ENCODE measurements at places on chromosomes 3 and 15. TPM values are rescaled to one million over a fixed set of nuclear protein-coding genes. Genes with fewer than 3 reads are reported as not detected.

DNA sequence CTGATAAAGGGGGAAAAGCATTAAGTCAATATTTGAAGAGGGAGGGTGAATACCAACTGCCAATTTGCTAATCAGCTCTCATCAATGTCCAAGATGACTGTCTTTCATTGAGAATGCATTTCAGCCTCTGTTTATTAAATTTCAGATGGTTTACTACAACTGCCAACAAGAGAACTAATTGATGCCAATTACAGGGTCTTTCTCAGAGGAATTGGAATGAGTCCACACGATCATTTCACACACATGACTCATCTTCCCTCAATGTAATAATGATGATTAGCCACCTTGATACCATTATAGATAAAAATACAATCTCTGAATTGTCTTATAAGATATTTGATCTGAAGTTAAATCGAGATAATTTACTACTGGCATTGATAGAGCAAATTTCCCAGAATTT lies 1274.4 kb downstream of the ROBO2 start:
- DNase-seq, result no peak
- H3K36me3 ChIP-seq, result no peaks in the 10 kb centered on the region
- H3K27ac ChIP-seq, result no peak overlapping the region
- H3K27me3 ChIP-seq, result no peaks in the 10 kb centered on the region

- H3K4me3 ChIP-seq, result no peak overlapping the region
- no peak overlapping the region for H3K27ac ChIP-seq
- no peaks in the 10 kb centered on the region for H3K27me3 ChIP-seq
- H3K4me1 ChIP-seq, result peaks cover 25% of the 10 kb centered on the region
- no peak for DNase-seq
Measured at GRCh38 chr3:114323546-114324254, 29.9 kb downstream of the TIGIT start.

DNA sequence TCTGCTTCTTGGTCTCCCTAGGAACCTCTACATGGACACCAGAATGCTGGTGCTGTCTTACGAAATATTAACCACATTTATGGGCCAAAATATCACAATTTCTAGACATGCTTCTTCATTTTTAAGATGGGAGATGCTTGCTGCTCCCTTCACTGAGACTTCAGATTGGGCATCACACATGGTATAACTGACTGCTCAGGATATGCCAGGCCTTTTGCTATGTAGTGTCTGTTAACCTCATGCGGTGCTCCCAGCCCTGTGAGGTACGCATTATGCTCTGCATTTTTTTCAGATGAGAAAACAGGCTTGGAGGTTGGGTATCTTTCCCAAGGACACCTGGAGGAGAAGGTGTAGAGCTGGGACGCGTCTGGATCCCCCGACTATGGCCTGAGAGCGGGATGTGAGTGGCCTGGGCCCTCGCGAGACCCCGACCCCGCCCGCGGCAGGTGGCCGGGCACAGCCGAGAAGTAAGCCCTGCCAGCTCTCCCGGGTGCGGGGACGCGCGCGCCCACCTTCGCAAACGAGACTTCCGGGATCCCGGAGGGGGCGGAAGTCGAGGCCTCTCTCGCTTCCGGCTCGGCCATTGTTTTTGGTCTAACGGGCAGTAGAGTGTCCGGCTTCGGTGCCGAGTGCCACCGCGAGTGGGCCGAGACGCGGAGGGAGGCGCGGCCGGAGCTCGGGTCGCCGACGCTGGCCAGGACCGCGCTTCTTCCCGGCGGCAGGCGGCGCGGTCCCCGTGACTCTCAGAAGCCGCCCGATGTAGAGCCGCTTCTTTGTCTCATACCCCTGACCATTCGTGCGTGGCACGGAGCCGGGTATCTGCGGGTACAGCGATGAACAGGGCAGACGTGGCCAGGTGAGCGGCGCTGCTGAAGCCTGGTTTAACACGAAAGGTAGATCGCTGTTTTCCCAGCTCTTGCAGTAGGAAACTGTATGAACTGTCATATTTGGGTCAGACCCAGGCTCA lies at the start of gene ZKSCAN7:
ZKSCAN7 (plus strand) TSS at position 568 of the 967 bp plus-strand sequence. CDS start 1,855 bp downstream, outside the sequence.
- DNase-seq, result peak; percentile 14
- peaks cover 36% of the 10 kb centered on the region for H3K27me3 ChIP-seq
- no peak within 1 kb of the TSS for H3K4me3 ChIP-seq
- no peaks in the 10 kb centered on the region for H3K36me3 ChIP-seq
- no peak within 1 kb of the TSS for H3K27ac ChIP-seq
- H3K4me1 ChIP-seq, result no peaks in the 10 kb centered on the region

GRCh38 chr3:120348065-120348990 lies 826 bp downstream of the LRRC58 start:
- H3K27ac ChIP-seq, result peak overlapping the region; percentile 60
- H3K4me1 ChIP-seq, result peaks cover 25% of the 10 kb centered on the region
- DNase-seq, result no peak

Gene DUOX2
- total RNA-seq, result 0.10 TPM

Gene CADM2
- total RNA-seq, result 0.59 TPM

DNA sequence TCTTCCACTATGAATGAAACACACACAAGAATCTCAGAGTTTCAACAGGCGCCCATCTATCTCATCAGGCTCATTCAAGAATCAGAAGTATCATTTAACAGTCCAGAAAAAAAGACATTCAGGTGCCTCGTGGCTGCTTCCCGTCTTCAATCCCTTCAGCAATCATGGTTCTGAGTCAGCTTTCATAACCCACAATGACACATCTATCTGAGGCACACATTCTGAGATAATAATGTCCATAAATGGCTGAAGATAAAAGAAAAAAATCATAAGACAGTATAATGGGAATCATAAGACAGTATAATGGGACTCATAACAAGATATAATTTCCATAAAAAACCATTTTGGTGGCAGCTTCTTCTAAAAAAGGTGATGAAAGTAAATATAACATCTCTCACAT lies 52.4 kb downstream of the TNIK start:
- peaks cover 10% of the 10 kb centered on the region for H3K4me1 ChIP-seq
- H3K4me3 ChIP-seq, result no peak overlapping the region
- no peaks in the 10 kb centered on the region for H3K27me3 ChIP-seq
- no peaks in the 10 kb centered on the region for H3K36me3 ChIP-seq

Gene ROPN1B
- 0.50 TPM for total RNA-seq

DNA sequence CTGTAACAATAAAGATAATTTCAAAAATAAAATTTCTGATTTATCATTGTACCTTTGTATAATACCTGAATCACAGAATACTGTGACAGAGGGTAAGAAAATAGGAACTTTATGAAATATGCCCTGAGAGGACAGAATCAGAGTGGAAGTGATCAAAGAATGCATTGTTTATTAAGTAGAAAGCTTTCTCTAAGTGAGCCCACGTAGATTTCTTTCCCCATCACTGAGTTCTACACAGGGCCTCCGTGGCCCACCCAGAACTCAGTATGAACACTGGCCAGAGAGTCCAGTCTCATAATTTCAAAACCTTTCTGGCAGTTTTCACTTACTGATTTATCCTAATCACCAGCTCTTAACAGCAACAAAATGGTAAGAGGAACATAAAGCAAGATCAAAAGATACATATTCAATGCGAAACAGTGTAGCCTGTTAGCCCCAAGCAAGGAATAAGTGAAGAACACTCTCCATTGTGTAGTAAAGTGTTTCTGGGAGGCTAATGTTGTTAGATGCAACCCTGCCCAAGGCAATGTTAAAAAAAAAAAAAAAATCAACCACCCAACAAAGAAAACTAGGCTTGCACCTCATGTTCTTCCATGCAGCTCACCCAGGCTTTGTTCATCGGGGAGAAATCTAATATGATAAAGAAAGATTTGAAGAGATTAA lies 341.3 kb downstream of the LSAMP start:
- no peaks in the 10 kb centered on the region for H3K27me3 ChIP-seq
- no peak overlapping the region for H3K27ac ChIP-seq
- no peak for DNase-seq
- no peaks in the 10 kb centered on the region for H3K4me1 ChIP-seq
- H3K4me3 ChIP-seq, result no peak overlapping the region

Gene C15orf61
- total RNA-seq, result 6.8 TPM

DNA sequence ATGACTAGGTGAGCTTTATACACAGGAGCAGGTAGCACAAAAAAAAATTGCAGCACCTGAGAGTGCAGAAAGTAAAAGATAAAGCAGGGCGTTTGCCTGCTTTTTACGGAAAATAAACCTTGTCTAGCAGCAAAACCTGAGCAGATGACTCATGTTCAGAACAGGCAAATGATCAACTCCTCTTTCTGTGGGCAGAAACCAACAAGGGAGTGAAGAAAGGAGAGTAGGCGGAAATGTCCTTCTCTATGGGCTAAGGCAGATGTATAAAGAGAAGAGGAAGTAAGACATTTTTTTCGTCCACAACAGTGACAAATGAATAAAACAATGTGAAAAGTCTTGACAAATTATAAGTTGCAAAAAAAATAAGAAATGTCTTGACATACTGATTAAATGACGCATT lies 24.5 kb upstream of the GMNC start:
- DNase-seq, result peak; percentile 14
- H3K27me3 ChIP-seq, result no peaks in the 10 kb centered on the region
- H3K4me1 ChIP-seq, result no peaks in the 10 kb centered on the region

DNA sequence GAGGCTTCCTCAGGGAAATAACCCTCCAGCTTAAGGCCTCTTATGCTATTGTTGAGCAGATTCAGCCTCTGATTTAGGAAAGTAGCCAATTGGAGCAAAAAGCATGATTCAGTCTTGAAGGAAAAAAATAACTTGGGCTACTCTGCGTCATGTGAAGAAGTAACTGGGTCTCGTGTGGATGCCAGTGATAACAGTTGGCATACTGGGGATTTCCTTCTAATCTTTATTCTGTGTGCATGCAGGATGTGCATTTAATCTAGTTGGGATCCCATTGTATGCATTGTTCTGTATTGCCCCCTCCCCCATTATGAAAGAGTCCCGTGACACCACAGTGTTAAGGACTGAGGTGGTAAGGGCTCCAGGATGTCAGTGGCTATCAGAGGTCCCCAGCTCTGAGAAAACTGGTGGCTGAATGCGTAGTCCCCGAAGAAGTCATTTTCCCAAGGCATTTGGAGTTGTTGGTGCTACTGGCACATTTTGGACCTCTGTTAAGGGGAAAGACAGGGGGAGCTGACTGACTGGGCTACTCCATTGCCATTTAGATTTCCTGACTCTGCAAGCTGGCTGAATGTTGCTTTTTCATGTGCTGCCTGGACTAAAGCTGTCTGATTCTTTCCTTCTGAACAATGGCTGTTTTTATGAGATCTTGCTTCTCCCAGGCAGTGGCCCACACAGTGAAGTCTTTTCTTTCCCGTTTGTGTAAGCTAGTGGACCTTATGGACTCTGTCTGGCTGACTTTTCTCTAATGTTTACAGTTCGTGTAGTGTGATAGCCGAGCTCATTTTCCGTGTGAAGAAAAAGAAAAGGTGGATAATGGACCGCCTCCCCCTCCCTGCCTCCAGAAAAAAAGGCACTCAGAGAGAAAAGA lies 38.4 kb upstream of the TRAK1 start:
- H3K4me3 ChIP-seq, result no peak overlapping the region
- no peaks in the 10 kb centered on the region for H3K36me3 ChIP-seq
- no peaks in the 10 kb centered on the region for H3K27me3 ChIP-seq
- peaks cover 10% of the 10 kb centered on the region for H3K4me1 ChIP-seq

Gene KBTBD12
- 1.1 TPM for total RNA-seq

- no peaks in the 10 kb centered on the region for H3K36me3 ChIP-seq
- no peaks in the 10 kb centered on the region for H3K27me3 ChIP-seq
- no peak for DNase-seq
- no peaks in the 10 kb centered on the region for H3K4me1 ChIP-seq
- H3K4me3 ChIP-seq, result no peak overlapping the region
Measured at GRCh38 chr3:141930801-141931200, 54.4 kb downstream of the ATP1B3 start.

- no peak overlapping the region for H3K4me3 ChIP-seq
- H3K27ac ChIP-seq, result no peak overlapping the region
- H3K4me1 ChIP-seq, result peaks cover 15% of the 10 kb centered on the region
- no peaks in the 10 kb centered on the region for H3K36me3 ChIP-seq
- H3K27me3 ChIP-seq, result no peaks in the 10 kb centered on the region
- no peak for DNase-seq
Measured at GRCh38 chr3:69162308-69162980, 40.0 kb upstream of the LMOD3 start.

Gene SEMA3B
- total RNA-seq, result 92.6 TPM

DNA sequence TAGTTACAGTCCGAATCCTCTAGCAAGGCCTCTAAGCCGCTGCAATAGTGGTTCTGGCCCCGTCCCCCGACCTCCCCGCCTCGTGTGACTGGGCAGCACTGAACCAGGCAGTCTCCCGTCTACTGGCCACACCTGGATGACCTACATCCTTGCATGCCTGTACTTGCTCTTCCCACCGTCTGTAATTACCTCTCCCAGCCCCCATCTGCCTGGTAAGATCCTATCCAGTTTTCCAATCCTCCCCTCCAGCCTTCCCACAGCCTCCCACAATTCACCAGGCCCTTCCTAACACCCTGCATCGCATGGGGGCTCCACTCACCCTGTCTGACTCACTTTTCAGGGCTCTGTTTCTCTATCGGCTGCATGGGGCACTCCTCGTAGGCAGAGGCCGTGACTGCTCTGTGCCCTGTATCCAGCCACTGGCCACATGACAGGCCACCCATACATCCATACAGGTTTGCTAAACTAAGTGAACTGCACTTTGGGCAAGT lies 32.8 kb downstream of the XXYLT1 start:
- H3K27ac ChIP-seq, result no peak overlapping the region
- no peaks in the 10 kb centered on the region for H3K36me3 ChIP-seq
- no peaks in the 10 kb centered on the region for H3K27me3 ChIP-seq
- H3K4me1 ChIP-seq, result no peaks in the 10 kb centered on the region
- no peak for DNase-seq
